Fibroblast of mammary gland (primary cell): ENCODE measurements at places on chromosomes 2 and 18.

GRCh38 chr2:197801033-197801432, 3.4 kb upstream of the PLCL1 start:
- DNase-seq = no peak

GRCh38 chr18:14919666-14920065, 171.7 kb downstream of the ANKRD30B start:
- DNase-seq = no peak

- DNase-seq = no peak
Observed at GRCh38 chr2:239173301-239173700, 227.5 kb downstream of the HDAC4 start.

- DNase-seq = peak; percentile 94
Observed at GRCh38 chr2:162074928-162075688, 1.1 kb upstream of the DPP4 start.

- peak; percentile 49 for DNase-seq
Observed at GRCh38 chr2:203670939-203671338, 35.5 kb upstream of the CD28 start.

DNA sequence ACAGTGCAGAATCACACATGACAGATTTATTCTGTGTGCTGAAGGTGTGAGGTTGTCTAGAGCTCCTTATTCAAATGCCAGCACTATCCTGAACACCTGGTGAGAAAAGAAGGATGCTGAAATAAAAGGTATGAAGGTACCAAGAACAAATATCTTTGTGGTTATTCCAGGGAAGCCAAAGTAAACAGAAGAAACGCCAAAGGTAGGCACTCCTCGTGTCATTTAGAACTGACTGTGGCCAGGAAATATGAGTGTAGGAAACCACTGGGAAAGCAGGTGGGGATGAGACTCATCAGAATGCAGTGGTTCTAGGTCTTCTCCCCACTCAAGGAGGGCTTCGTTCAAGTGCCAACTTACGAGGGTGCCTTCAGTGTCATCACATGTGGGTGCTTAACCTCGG, 80.8 kb downstream of the KIF5C start:
- no peak for DNase-seq

DNA sequence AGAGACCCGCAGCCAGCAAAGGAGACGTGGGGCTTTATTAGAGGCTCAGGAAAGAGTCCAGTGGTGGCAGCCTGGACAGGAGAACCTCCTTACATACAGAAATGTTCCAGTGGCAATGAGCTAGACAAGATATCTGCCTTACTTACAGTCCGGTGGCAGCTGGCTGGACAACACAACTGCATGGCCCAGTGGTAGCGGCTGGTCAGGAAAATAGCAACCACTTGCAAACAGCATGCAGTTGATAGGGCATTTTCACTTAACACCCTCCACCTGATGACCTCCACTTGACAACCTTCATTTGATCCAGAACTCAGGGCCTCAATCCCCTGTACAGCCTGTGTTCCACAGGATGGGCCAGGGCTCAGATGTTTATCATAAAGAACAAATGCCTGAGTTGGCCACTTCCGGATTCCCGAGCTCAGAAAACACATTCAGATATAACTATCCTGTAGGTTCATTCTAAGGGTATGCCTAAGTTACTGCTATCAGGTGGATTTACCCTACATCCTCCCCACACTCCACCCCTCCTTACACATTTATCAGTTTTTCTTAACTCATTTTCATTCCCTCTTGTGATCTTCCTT, 63.3 kb upstream of the ITPRID2 start:
- no peak for DNase-seq

GRCh38 chr18:46332286-46332801, 228.2 kb downstream of the HAUS1 start:
- no peak for DNase-seq

GRCh38 chr2:7292154-7292691, 375.0 kb downstream of the RNF144A start:
- DNase-seq = peak; percentile 1

- peak; percentile 7 for DNase-seq
Observed at GRCh38 chr2:160490733-160491685, 2.6 kb downstream of the RBMS1 start.

GRCh38 chr2:226701052-226701451, 98.6 kb downstream of the IRS1 start:
- peak; percentile 98 for DNase-seq

GRCh38 chr2:150370561-150370960, 116.9 kb downstream of the RND3 start:
- DNase-seq = no peak

- DNase-seq = peak; percentile 42
Observed at GRCh38 chr2:160384791-160385190, 108.8 kb downstream of the RBMS1 start.

DNA sequence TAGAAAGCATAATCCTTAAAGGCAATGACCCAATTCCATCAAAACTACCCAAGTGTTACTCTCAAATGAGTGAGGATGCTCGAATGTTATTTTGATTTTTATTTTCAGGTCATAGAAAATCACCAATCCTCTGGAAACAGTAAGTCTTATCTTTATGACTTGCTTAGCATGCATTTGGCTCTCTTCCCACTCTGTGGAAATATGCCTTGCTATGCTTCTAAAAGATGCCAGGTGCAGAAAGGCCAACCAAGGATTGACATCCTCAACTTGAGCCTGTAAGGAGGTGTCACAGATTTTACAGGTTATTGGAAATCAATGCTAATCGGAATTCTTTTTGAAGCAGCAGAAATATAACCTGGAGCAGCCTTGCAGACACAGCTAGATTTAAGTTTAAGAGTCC, 543.9 kb upstream of the LINC00305 start:
- no peak for DNase-seq

GRCh38 chr2:108776475-108776874, 10.1 kb upstream of the CCDC138 start:
- no peak for DNase-seq

DNA sequence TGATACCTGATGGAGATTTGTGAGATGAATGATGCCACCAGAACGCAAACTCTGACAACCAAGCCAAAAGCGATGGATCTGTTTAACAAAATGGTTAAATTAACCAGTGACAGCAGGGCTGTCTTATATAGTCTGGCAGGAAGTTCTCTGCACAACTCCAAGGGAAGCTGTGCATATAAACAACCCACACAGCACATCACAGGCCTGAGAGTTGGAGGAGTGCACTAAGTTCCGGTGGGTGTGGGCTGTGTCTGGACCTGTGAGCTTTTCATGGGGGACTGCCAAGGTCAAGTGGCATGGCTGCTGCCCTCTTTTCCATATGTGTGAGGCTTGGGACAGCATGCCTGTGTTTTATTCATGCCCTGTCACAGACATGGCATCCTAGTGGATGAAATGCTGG, 414.6 kb upstream of the TRIB2 start:
- DNase-seq = no peak

DNA sequence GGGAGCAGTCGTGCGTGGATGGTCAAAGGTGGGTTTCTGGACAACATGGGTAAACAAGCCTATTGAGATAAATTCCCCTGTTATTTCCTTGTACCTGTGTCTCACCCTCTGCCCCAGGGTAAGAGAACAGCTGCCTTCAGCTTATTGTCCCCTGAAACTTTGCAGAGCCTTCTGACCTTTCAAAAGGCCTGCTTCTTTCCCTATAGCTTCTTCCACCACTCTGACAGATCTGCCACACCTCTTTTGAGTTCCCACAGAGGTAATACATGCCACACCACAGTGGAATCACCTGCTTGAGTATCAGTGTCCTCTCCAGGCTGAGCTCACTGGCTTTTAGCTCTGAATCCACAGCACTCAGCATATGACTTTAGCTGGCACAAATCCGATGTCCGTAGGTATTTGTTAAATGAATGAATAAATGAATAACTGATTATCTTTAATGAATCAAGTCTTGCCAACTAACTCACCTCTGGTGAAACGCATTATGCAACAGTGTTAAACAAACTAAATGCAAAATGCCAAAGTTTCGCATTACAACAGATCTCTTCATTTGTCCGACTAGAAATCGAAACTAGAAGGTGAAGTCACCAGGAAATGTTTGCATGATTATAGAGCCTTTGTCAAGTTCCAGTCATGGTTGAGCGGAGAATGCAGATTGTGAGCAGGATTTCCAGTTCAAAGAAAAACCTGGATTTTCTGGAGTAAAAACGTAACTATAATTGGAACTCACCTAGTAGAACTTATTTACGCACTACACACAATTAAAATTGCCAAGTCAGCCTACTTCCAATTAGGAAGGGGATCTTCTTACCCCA, 16.4 kb downstream of the DYNAP start:
- DNase-seq = no peak

GRCh38 chr18:48440924-48441323, 31.7 kb upstream of the ZBTB7C start:
- no peak for DNase-seq

GRCh38 chr2:112482309-112483041, 519 bp downstream of the TTL start:
- peak; percentile 32 for DNase-seq

DNA sequence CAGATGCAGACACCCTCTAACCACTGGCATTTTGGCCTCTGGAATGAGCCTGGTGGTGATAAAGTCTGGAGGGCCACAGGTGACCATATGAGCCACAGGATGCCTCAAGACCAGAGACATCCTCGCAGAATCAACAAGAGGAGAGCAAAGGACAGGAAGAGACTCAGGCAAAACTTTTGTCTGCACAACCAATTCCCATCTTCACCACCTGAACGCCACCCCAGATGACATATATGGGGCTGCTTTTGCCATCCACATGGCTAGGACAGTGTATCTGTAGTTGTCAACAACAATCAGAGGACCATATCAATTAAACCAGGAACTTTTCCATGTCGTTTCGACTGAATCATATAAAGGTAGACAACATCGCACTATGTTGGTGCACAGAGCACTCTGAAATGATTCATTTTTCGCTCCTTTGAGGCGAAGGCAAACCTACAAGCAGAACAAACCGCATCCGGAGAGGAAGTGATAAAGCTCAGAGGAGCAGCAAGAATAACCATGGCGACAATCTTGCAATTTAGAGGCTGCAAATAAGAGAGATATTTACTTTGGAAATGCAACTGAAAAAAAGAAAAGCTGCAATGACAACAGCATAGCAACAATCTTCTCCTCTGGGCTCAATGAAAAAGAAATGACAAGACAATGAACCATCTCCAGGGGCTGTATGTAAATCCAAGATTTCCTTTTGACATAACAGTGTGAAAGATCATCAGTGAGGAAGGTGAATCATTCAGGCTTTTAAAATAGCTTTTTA, 204.5 kb downstream of the ARL4C start:
- DNase-seq = no peak

- peak; percentile 30 for DNase-seq
Observed at GRCh38 chr18:57728941-57729511, 74.1 kb downstream of the ATP8B1 start.

GRCh38 chr2:209772290-209772685, 656 bp downstream of the UNC80 start:
- DNase-seq = no peak

GRCh38 chr2:219445220-219445640, 10.6 kb downstream of the SPEG start:
- no peak for DNase-seq

- no peak for DNase-seq
Observed at GRCh38 chr2:135603543-135603942, 72.3 kb downstream of the R3HDM1 start.

DNA sequence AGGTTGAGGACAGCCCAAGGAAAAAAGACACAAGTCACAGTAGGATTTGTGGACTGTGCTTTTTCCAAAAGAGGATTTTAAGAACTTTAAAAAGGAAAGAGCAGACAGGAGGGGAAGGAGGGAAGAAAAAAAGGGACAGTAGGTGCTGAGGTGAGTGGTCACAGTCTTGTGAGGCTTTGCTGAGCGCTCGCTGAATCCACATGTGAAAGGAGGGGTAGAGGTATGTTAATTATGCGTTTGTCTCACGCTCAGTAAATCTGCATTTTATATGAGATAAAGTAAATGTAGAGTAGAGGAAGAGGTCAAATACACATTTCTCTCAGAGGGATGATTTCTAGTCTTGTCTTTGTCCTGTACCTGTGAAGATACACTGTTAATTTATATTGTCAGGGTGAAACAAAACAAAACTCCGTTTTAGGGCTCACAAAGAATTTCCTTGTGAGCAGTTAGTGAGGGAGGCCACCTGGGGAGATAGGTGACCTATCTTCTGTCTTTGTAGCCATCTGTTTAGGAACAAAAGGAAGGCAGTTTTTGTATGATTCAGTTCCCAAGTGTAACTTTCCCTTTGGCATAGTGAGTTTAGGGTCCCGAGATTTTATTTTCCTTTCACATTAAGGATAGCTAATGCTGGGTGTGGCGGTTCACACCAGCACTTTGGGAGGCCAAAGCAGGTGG, 25.3 kb downstream of the GNAL start:
- DNase-seq = no peak

DNA sequence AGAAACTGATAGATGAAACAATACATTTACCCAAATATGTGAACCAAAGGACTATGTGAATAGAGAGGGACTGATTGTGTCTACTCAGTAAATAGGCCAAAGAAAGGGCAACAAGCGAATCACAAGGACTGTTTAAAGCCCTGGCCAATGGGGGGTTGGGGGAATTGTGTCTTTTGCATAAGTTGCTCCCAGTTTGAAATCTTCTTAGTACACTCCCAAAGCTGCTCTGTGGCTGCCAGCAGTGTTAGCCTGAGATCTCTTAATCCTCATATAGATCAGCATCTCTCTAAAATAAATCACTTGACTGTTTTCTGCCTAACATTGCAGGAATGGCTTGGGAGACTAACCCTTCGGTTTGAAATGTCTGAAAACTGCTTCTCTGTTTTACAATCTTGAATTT, 236.4 kb downstream of the PLCL1 start:
- no peak for DNase-seq

GRCh38 chr2:38552259-38552658, 50.5 kb downstream of the HNRNPLL start:
- DNase-seq = no peak

GRCh38 chr2:69945441-69945840, 16.0 kb downstream of the ASPRV1 start:
- DNase-seq = no peak

GRCh38 chr18:3478262-3478978, 28.4 kb downstream of the TGIF1 start:
- DNase-seq = peak; percentile 86

GRCh38 chr2:19649785-19650380, 251.9 kb downstream of the TTC32 start:
- DNase-seq = peak; percentile 100

GRCh38 chr2:120991441-120991840, 255.8 kb downstream of the GLI2 start:
- no peak for DNase-seq

- peak; percentile 20 for DNase-seq
Observed at GRCh38 chr18:24770311-24771024, 310.0 kb downstream of the HRH4 start.
